Stimulated activated CD4-positive, alpha-beta T cell treated with anti-CD3 and anti-CD28 coated beads, Interleukin-15, amount 100 ng/mL, for 1 hour (primary cell): ENCODE measurements at places on chromosomes 3 and 15.

DNA sequence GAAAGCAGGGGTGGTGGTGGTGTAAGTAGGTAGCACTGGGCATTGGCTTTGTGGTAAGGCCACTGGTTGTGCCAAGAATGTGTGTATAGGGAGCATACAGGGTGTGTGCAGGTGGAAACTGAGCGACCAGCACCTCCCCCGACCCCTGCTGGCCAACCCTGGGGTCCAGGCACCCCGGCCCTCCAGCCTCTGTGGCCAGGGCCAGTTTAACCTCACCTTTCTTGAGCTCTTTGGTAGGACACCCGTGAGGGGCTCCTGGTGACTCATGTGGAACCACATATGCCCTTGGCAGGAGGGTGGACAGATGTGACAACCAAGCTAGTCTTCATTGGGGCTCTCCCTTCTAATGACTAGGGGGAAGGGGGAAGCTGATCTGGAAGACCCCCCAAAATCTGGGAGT is 19.5 kb downstream of the SHF start:
- no peak for DNase-seq

- no peak for DNase-seq
These were observed 29.5 kb upstream of the THSD4 start for GRCh38 chr15:71085809-71086208.

GRCh38 chr3:41141433-41142167 is 57.7 kb upstream of the CTNNB1 start:
- DNase-seq, result no peak

DNA sequence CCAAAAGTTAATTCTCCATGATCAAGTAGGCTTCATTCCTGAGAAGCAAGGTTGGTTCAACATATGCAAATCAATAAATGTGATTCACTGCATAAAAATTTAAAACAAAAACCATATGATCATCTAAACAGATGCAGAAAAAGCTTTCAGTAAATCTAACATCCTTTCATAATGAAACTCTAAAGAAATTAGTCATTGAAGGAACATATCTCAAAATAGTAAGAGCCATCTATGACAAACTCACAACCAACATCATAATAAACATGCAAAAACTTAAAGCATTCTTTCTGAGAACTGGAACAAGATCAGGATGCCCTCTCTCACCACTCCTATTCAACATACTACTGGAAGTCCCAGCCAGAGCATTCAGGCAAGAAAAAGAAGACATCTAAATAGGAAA is 254.1 kb downstream of the AGBL1 start:
- DNase-seq, result no peak

- peak; percentile 44 for DNase-seq
These were observed at the start of gene RPP25 for GRCh38 chr15:74956648-74957475. Gene RPP25, minus strand, starts transcription at chr15:74956772. Its CDS starts 189 bp downstream, at chr15:74956583.

DNA sequence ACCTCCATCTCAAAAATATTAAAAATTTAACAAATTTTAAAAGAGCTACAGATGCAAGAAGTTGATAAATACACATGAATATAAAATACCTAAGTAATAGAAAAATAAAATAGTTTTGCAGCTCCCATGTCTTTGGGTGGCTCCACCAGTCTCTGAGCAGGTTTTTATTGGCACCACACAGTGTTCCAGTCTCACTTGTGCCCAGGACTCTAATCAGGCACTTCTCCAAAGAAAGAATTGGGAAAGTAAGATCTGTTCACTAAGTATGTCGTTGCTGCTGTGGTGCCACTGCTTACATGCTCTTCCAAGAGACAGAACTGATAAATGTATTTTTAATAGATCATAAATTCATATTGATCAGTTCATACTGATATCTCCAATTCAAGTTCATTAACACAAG is 92.5 kb upstream of the ABI3BP start:
- no peak for DNase-seq

GRCh38 chr3:129352045-129352444 is 73.4 kb downstream of the HMCES start:
- no peak for DNase-seq

GRCh38 chr3:23826382-23827064 is 20.8 kb downstream of the UBE2E1 start:
- no peak for DNase-seq

DNA sequence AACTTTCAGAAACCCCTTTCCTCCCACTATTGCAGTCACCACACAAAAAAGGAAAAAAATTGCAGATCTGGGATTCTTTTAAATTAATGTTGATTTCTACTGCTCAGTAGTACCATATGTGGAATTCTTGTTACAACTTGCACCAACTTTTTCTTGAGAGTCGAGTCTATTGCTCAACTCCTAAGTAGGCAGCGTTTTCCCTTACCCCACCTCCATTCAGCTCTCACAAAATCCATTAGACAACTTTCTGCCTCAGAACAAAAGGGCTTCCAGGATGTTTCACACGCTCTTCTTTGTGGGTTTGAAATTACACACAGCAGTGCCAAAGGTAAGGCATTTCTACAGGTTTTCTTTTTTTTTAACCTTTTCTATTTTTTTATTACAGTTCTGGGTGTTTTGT is 179.5 kb downstream of the ANXA2 start:
- no peak for DNase-seq

DNA sequence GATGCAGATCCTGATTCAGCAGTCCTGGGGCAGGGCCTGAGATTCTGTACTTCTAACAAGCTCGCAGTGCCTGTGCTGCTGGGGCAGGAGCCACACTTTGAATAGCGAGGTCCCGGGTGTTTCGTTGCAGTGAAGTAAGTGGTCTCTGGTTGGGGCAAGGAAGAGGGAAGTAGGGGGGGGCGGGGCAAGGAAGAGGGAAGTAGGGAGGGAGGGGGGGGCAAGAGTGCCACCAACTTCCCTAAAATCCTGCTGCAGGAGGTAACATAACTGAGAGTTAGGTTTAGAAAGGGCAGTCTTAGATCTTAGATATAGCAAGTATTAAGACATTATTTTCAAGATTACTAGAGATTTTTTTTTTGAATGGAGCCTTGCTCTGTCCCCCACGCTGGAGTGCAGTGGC is 35.5 kb downstream of the CRTAP start:
- DNase-seq, result no peak

- no peak for DNase-seq
These were observed 7.1 kb downstream of the CLRN1 start for GRCh38 chr3:150965436-150965835.

- no peak for DNase-seq
These were observed 4.6 kb upstream of the HACD3 start for GRCh38 chr15:65525622-65526021.

DNA sequence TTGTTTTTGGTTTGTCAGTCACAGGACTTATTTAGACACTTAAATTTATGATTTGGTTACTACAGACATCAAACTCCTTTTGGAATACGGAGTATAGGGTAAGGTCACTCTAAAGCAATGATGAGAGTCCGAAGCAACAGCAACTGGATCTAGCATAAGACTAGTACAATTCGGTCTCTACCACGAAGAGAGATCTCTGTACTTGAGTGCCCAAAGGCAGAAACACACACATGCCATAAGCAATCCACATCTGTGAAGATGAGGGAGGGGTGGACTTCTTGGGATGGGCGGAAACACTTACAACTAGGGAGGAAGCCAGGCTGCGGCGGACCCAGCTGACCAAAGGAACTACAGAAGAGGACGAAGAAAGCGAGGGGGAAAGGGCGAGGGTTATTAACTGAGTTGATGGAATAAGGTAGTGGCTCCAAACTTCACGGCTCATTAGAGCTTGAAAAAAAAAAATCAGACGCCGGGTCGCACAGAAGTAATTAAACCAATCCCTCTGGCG is 595 bp downstream of the DPH6 start:
- peak; percentile 1 for DNase-seq

- DNase-seq, result no peak
These were observed 438 bp downstream of the THBS1 start for GRCh38 chr15:39581242-39581792.

DNA sequence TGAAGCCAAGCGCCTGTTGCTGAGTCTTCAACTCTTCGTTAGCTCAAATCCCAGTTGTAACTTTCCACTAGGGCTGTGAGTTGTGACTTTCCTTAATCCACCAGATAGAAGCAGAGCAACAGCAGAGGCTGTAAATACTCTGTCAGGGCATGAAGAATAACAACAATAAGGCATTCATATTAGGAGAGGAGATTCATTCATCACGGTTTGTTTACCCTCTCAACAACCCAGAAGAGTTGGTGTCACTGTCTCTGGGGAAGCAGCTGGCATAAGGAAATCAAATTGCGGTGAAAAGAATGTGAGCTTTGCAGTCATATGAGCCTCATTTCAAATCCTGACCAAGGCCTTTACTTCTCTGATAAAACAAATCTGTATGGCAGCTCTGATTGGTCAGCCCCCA is 184.8 kb downstream of the SHQ1 start:
- DNase-seq, result no peak

- no peak for DNase-seq
These were observed 272.7 kb downstream of the RPLP1 start for GRCh38 chr15:69725275-69725674.

DNA sequence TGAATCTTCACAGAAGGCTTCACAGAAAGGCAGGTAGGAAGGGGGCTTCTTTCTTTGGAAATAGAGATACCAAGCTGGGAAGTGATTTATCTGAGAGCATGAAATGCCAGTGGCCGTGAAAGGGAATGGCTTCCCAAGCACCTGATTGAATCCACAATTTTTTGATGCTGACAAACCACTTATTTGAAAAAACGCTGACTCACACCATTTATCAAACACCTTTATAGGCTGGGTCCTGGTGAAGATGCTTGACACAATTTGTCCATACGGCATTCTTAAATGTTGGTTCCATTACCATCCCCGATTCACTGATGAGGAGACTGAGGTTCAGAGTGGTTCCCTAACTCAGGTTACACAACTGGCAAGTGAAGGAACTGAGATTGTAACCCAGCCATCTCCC is 64.1 kb upstream of the POMGNT2 start:
- no peak for DNase-seq

GRCh38 chr15:75008629-75009326 is 13.4 kb downstream of the SCAMP5 start:
- DNase-seq, result no peak

GRCh38 chr3:182983876-182984275 is 3.5 kb upstream of the DCUN1D1 start:
- DNase-seq, result no peak

GRCh38 chr15:82789491-82789890 is 16.4 kb downstream of the FSD2 start:
- no peak for DNase-seq

DNA sequence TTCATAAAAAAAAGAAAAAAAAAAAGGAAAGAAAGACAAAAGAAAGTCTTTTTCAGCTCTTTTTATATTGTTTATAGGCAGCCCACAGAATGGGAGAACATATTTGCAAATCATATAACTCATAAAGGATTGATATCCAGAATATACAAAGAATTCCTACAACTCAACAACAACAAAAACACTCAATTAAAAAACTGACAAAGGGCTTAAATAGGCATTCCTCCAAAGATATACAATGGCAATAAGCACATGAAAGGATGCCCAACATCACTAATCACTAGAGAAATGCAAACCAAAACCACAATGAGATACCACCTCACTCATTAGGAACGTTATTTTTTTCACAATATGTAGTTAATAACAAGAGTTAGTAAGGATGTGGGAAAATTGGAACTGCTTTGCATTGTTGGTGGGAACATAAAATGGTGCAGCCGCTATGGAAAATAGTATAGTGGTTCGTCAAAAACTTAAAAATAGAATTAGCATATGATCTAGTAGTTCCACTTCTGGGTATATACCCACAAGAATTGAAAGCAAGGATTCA is 54.2 kb upstream of the CMTM8 start:
- no peak for DNase-seq

DNA sequence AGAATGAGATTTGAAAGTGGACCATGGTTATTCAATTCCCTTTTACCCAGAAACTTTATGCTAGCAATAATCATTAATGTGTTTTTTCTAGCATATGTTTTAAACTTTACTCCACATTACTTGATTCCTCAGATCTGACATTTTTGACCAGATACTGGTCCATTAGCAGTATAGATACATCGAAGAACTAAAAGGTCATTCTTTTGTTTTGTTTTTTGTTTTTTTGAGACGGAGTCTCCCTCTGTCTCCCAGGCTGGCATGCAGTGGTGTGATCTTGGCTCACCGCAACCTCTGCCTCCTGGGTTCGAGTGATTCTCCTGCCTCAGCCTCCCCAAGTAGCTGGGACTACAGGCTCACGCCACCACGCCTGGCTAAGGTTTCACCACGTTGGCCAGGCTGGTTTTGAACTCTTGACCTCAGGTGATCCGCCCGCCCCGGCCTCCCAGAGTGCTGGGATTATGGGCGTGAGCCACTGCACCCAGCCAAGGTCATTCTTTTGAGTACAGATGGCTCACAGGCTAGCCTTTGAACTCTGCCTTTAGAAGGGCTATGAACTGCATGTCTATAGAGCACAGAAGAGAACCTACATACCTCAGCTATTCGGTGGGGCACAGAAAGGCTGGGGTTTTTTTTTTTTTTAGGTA is 28.6 kb downstream of the CHP1 start:
- no peak for DNase-seq

- DNase-seq, result no peak
These were observed 191.9 kb upstream of the POU1F1 start for GRCh38 chr3:87468235-87468634.

- no peak for DNase-seq
These were observed 43.4 kb downstream of the UMPS start for GRCh38 chr3:124773351-124774326.

DNA sequence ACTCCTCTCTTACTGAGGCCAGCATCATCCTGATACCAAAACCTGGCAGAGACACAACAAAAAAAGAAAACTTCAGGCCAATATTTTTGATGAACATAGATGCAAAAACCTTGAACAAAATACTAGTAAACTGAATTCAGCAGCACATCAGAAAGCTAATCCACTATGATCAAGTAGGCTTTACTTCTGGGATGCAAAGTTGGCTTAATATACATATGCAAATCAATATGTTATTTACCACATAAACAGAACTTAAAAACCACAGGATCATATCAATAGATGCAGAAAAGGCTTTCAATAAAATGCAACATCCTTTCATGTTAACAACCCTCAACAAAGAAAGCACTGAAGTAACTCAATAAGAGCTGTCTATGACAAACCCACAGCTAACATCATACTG is 414.5 kb upstream of the MCTP2 start:
- no peak for DNase-seq

DNA sequence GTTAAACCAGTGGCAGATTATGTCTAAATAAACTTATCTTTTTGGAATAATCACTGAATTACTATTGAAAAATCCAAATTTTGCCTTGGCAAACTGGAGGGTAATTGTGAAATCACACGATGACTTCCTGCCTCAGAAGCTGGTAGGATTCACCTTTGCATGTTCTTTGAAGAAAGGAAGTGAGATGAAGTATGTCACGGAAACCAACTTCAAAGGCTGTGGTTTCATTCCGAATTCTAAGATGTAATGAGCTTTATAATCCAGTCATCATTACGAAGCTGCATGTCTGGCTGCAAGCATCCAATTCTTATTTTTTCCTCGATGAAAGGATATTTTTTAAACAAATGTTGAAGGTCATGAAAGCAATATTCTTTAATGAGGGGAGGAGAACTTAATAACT is 15.0 kb upstream of the ZBED2 start:
- DNase-seq, result no peak

- DNase-seq, result no peak
These were observed 133.2 kb downstream of the ANXA2 start for GRCh38 chr15:60264566-60264965.
